Hematopoietic multipotent progenitor cell (in vitro differentiated cells): ENCODE measurements at places on chromosomes 7 and 10. TPM values are rescaled to one million over a fixed set of nuclear protein-coding genes. Genes with fewer than 3 reads are reported as not detected.

The CHAT gene
- not detected for total RNA-seq

- peak; percentile 62 for DNase-seq
Observed at GRCh38 chr10:69835875-69836730, 34.4 kb downstream of the COL13A1 start.

DNA sequence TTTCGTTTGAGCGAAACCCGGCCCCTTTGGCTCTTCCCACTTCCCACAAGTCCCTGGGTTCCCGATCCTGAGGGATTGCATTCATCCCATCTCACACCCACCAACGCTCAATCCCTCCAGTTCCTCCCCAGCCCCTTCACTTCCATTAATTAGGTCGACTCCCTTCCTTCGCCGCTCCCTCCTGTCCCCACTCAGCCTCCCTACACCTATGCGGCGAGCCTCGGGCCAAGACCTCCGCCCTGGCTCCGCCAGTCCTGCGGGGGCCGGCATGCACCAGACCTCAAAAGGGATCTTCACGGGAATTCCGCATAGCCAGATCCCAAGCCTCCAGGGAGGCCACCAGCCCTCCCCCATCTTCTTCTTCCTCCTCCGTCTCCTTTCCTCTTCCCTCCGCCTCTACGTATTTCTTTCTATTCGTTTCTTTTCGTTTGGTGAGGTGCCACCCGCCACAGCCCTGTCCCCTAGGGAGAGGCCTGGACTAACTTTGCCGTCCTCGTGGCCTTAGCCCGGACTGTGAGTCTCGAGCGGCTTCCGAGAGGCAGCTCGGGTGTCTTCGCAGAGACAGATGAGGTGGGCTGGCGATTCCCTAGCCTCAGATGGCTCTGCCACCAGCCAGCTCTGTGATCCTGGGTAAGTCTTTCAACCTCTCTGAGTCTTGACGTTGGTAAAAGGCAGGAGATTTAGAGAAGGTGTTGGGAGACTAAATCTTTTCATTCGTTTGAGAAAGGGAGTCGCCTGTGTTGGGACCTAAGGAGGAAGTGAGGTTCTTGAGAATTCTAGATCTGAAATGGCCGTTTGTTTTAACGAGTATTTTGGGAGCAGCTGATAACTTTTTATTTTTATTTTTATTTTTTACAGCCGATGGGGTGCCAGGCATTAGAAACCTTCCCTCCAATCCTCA lies 8.1 kb upstream of the LBX1 start:
- DNase-seq: peak; percentile 64

The TMEM273 gene
- total RNA-seq: 1.6 TPM

DNA sequence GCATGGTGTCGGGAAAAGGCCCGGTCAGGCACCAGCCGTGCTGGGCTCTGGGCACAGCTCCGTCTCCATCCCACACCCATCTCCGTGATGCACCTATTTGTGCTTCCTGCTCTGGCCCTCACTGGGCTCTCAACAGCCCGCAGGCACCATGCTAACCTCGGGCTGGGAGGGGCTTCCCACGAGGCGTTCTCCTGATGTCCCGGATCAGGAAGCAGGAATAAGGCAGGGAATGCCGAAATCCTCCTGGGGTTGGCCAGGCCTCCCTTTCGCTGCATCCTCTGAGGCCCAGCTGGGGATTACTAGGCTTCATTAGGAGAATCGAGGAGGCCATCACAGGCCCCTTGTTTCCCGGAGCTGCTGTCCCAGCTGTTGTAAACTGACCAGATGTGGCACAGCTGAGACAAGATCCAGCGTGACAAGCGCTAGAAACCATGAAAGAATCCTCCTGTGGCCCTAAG lies 72.0 kb downstream of the FAM53B start:
- no peak for DNase-seq

- DNase-seq: peak; percentile 26
Observed at GRCh38 chr10:79904671-79905321, 44.1 kb downstream of the SFTPD start.

- no peak for DNase-seq
Observed at GRCh38 chr7:74176555-74176954, 2.4 kb downstream of the EIF4H start.

The IKZF1 gene
- total RNA-seq: 183 TPM

DNA sequence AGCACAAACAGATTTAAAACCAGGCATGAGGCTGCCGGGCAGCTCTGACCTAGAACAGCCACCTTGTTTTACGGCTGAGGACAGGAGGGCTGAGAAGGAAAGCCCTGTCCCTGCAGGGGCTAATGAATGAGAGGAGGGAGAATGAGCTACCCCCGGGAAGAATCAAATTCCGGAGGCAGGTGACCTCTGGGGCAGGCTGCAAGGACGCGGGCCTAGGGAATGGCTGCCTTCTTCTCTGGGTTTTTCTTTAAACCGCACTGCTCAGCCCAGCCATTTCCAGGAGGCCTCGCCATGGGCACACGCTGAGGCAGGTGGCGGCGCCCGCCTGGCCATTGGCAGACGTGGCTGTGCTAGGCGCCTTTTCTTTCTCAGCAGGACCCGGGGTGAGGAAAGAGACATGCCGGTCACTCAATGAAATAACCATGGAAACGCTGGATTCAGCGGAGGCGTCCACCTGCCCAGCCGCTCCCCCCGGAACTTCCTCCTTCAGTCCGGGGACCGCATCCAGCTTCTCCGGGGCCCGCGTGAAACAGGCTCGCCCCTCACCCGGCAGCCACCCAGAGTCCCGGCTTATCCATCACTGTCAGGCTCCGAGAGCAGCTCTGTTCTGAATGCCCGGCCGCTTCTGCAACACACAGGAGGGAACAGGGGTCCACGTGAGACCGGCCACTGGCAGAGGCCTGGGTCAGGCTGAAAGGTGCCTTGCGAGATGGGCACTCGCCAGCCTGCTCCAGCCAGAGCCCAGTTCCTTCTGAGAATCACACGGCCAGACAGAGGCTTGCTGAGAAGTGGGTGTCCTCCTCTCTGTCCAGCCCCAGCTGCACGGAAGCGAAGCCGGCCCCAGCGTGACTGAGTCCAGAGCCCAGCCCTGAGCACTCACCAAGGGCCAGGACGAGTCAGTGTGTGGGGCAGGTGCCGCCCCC lies 82.1 kb downstream of the PDGFA start:
- DNase-seq: no peak

DNA sequence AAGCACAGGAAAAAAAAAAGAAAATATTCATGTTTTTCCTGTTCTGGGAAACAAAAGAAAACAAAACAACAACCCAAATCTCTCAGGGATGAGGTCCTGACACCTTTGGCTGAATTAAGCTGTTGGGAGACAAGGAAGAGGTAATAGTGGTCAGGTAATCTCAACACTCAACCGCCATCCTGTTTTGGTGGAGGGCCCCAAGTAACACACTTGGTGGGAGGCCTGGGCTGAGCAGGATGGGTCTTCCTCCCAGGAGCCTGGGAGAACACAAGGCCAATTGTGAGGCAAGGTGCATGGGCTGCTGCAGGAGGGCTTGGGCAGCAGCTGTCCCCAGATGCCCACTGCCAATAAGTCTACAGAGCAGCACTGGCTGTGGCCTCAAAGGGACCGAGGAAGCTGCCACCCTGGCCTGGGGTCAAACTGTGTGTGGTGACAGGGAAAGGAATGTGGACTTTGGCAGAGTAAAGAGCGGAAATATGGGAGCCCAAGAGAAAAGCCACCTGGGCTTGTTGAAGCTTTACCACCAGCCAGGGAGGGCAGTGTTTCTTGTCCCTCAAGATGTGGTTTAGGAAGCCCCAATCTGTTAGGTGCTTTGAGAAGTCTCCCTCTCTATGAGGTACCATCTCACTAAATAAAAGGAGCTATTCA lies 93.5 kb upstream of the SLC25A13 start:
- DNase-seq: no peak

- no peak for DNase-seq
Observed at GRCh38 chr10:120586471-120586872, 129.4 kb downstream of the PLPP4 start.

The NUDT13 gene
- total RNA-seq: 1.6 TPM

DNA sequence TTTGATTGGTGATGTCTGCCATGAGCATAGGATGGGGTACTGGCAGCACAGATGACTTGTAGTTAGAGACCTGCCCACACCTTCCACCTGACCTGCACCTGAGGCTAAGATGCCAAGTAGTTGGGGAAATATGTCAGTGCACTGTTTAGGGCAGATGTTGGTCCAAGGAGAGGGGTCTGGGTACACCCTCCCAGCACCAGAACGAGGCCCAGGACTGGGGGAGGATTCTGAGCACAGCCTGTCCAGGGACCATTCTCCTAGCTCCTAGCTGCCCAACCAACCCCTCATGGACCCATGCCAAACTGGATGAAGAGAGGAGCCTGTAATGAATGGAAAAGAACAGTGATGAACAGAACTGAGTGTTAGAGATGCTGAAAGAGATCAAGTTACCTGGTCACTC lies 28.0 kb downstream of the FRMPD2 start:
- no peak for DNase-seq

- DNase-seq: no peak
Observed at GRCh38 chr7:22663357-22663718, 63.7 kb upstream of the IL6 start.

The CHST15 gene
- 1.1 TPM for total RNA-seq

DNA sequence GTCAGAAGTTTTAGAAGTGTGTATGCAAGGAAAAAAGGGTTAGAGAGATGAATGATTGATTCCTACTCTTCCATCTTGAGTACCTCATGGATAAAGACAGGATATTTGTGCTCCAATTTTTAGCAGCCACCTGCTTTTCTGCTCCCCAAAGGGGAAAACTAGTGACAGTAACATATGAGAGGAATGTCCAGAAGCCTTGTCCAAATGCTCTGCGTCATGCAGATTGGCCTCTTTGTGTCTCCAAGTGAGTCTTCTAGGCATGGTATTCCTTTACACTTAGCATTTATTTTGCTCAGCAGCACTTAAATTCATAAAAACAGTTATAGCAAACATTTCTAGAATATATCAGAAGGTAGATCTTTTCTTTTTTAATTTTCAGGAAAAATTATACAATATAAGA lies 306.8 kb downstream of the CNTNAP2 start:
- DNase-seq: no peak

DNA sequence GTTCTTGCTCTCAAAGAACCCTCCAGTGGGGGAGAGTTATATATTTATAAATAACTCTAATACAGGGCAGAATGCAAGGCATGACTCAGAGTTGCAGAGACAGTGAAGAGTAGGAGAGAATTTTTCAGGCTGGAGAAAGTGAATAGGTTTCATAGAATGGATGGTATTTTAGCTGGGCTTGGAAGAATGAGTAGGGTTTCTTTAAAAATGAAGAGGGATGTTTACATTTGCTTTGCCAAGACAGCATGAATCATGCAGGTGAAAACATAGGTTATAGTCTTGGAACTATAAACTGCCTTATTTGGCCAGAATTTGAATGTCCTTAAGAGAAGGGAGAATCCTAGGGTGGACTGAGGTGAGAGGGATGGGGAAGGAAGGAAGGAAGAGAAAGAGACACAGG lies 124.8 kb downstream of the CPED1 start:
- no peak for DNase-seq
